A549 treated with Mapracorat at 1 μM for 4 hours (cell line): ENCODE measurements at places on chromosomes 4 and X. TPM values are rescaled to one million over a fixed set of nuclear protein-coding genes. Genes with fewer than 3 reads are reported as not detected.

Gene FAM184B
- total RNA-seq = 0.02 to 0.08 TPM (median 0.05 TPM) in 4 of 5 replicates, not detected in the other

Gene USP27X
- 3.0 to 5.5 TPM (median 4.3 TPM) in 5 replicates for total RNA-seq

Gene NAP1L5
- 1.8 to 2.7 TPM (median 2.4 TPM) in 5 replicates for total RNA-seq

Gene GAB3
- 0.37 to 1.3 TPM (median 0.67 TPM) in 5 replicates for total RNA-seq

Gene COL4A6
- total RNA-seq = 13.8 to 16.2 TPM (median 15.5 TPM) in 5 replicates

Gene RNF212
- total RNA-seq = 1.6 to 2.6 TPM (median 2.2 TPM) in 5 replicates

Gene ARSH
- not detected in 5 replicates for total RNA-seq

Gene PCDH19
- 0.01 to 0.04 TPM (median 0.02 TPM) in 3 of 5 replicates, not detected in the others for total RNA-seq

Gene FGF13
- total RNA-seq = 0.13 TPM in 1 of 5 replicates, not detected in the others

Gene LUZP4
- not detected in 5 replicates for total RNA-seq

Gene PAGE2B
- not detected in 5 replicates for total RNA-seq

Gene MAGEB10
- not detected in 5 replicates for total RNA-seq

Gene OTUD5
- 60.5 to 66.4 TPM (median 64.7 TPM) in 5 replicates for total RNA-seq

Gene ABLIM2
- 4.4 to 9.4 TPM (median 6.4 TPM) in 5 replicates for total RNA-seq

Gene XPNPEP2
- not detected in 5 replicates for total RNA-seq

Gene ATOH1
- total RNA-seq = not detected in 5 replicates

Gene NPY1R
- 0.07 to 0.19 TPM (median 0.12 TPM) in 3 of 5 replicates, not detected in the others for total RNA-seq

Gene SPOCK3
- total RNA-seq = 0.11 to 0.15 TPM (median 0.13 TPM) in 5 replicates

Gene HSD17B13
- not detected in 5 replicates for total RNA-seq

Gene IBSP
- not detected in 5 replicates for total RNA-seq

Gene FRG2
- not detected in 5 replicates for total RNA-seq

Gene CACNA1F
- not detected in 5 replicates for total RNA-seq

Gene RRAGB
- total RNA-seq = 12.8 to 15.0 TPM (median 14.5 TPM) in 5 replicates

Gene VCX3A
- not detected in 5 replicates for total RNA-seq

Gene MAGED2
- 74.1 to 88.8 TPM (median 81.1 TPM) in 5 replicates for total RNA-seq

Gene GUCY1B1
- total RNA-seq = 0.07 to 0.36 TPM (median 0.21 TPM) in 5 replicates

Gene ZXDB
- total RNA-seq = 7.1 to 10.4 TPM (median 8.6 TPM) in 5 replicates

Gene TNMD
- total RNA-seq = not detected in 5 replicates

Gene SHISA3
- not detected in 5 replicates for total RNA-seq

Gene GPRASP1
- total RNA-seq = 0.22 to 0.35 TPM (median 0.26 TPM) in 5 replicates

Gene SH3D19
- 20.1 to 25.8 TPM (median 22.3 TPM) in 5 replicates for total RNA-seq

Gene LRP2BP
- 0.08 to 0.30 TPM (median 0.13 TPM) in 5 replicates for total RNA-seq

Gene GPR173
- 0.03 TPM in 1 of 5 replicates, not detected in the others for total RNA-seq

Gene MAMLD1
- 7.0 to 8.0 TPM (median 7.5 TPM) in 5 replicates for total RNA-seq

Gene SMIM10L2A
- 0.08 to 0.23 TPM (median 0.16 TPM) in 5 replicates for total RNA-seq

Gene SCML1
- 5.6 to 7.4 TPM (median 6.3 TPM) in 5 replicates for total RNA-seq

Gene NAA11
- not detected in 5 replicates for total RNA-seq

Gene STAP1
- total RNA-seq = not detected in 5 replicates

Gene PABPC5
- total RNA-seq = 0.08 TPM in 1 of 5 replicates, not detected in the others

Gene FSTL5
- 0.03 to 0.04 TPM (median 0.04 TPM) in 3 of 5 replicates, not detected in the others for total RNA-seq

Gene VCX2
- not detected in 5 replicates for total RNA-seq

Gene CT83
- not detected in 5 replicates for total RNA-seq

Gene CXCL11
- total RNA-seq = 0.13 to 0.19 TPM in 2 of 5 replicates, not detected in the others

Gene HOPX
- not detected in 5 replicates for total RNA-seq

Gene DDX53
- not detected in 5 replicates for total RNA-seq

Gene PSAPL1
- 0.13 to 0.28 TPM (median 0.22 TPM) in 5 replicates for total RNA-seq

Gene SSX2B
- not detected in 5 replicates for total RNA-seq

Gene GRID2
- total RNA-seq = not detected in 5 replicates

Gene SPANXC
- 1.3 TPM in 1 of 5 replicates, not detected in the others for total RNA-seq
